Cardiac muscle cell (in vitro differentiated cells and primary cell): ENCODE measurements at places on chromosomes 3 and 15. TPM values are rescaled to one million over a fixed set of nuclear protein-coding genes. Genes with fewer than 3 reads are reported as not detected.

CATSPER2 gene
- 2.5 and 3.8 TPM in 2 replicates for total RNA-seq

GRCh38 chr3:160643994-160644393 is 33.0 kb upstream of the ARL14 start:
- no peaks in the 10 kb centered on the region for H3K4me1 ChIP-seq
- no peak overlapping the region for H3K4me3 ChIP-seq
- H3K27me3 ChIP-seq, result no peaks in the 10 kb centered on the region

DNA sequence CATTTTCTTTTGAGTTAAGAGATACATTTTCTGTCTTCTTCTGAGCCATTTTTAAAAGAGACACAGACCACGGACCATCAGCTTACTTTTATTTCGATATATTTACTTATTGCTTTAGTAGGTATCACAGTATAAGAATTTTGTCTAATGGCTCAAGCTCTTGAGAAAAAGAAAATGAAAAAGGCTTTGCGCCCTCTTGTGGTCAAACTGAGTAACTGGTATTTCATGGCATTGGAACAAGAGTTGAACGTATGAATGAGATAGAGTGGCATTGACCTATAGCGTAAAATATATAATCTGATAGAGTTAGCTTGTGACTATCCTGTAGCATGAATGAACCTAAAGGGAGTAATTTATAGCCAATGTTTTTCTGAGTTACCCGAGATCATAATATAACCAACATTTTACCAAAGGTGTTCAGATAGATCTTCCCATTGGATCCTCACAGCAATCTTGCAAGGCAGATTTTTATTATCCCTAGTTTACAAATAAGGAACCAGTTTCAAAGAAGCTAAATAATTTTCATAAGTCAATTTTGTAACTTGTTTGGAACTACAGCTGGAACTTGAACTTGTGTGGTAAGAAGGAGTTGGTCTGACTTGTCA is 154.6 kb downstream of the POLR2M start:
- no peak overlapping the region for H3K27ac ChIP-seq
- H3K4me3 ChIP-seq, result no peak overlapping the region
- DNase-seq, result peak; percentile 83
- no peaks in the 10 kb centered on the region for H3K36me3 ChIP-seq
- no peaks in the 10 kb centered on the region for H3K4me1 ChIP-seq

- DNase-seq, result peak; percentile 52
- no peaks in the 10 kb centered on the region for H3K4me1 ChIP-seq
- H3K36me3 ChIP-seq, result no peaks in the 10 kb centered on the region
- H3K4me3 ChIP-seq, result no peak overlapping the region
- H3K27me3 ChIP-seq, result no peaks in the 10 kb centered on the region
Measured at GRCh38 chr3:153829606-153830170, 291.5 kb upstream of the ARHGEF26 start.

- no peak overlapping the region for H3K4me3 ChIP-seq
- H3K4me1 ChIP-seq, result peaks cover 30% of the 10 kb centered on the region
- no peaks in the 10 kb centered on the region for H3K36me3 ChIP-seq
- DNase-seq, result no peak
Measured at GRCh38 chr3:42397644-42398043, 12.8 kb downstream of the LYZL4 start.
